Fibroblast of the aortic adventitia (primary cell): ENCODE measurements at places on chromosomes 7 and 10. TPM values are rescaled to one million over a fixed set of nuclear protein-coding genes. Genes with fewer than 3 reads are reported as not detected.

NPFFR1 gene
- not detected in 2 replicates for total RNA-seq

TBXAS1 gene
- total RNA-seq, result 2.4 and 2.6 TPM in 2 replicates

RADIL gene
- 0.25 and 1.4 TPM in 2 replicates for total RNA-seq

CALHM1 gene
- not detected in 2 replicates for total RNA-seq

KRIT1 gene
- 53.1 and 318 TPM in 2 replicates for total RNA-seq

TMEM176A gene
- not detected in 2 replicates for total RNA-seq

PPIA gene
- total RNA-seq, result 1,562 and 2,915 TPM in 2 replicates

HSPB1 gene
- 91.8 and 128 TPM in 2 replicates for total RNA-seq

DCLRE1C gene
- total RNA-seq, result 8.9 and 17.7 TPM in 2 replicates

UCMA gene
- not detected in 2 replicates for total RNA-seq

HIBADH gene
- 58.1 and 126 TPM in 2 replicates for total RNA-seq

UPP1 gene
- 3.5 and 12.4 TPM in 2 replicates for total RNA-seq

CCL24 gene
- not detected in 2 replicates for total RNA-seq

POP7 gene
- 17.8 and 32.4 TPM in 2 replicates for total RNA-seq

ABCB4 gene
- total RNA-seq, result 0.81 TPM in 1 of 2 replicates, not detected in the other

WDR91 gene
- 6.5 and 15.4 TPM in 2 replicates for total RNA-seq

LMBR1 gene
- total RNA-seq, result 45.3 and 63.2 TPM in 2 replicates

ABCA13 gene
- total RNA-seq, result 0.54 TPM in 1 of 2 replicates, not detected in the other

UFSP1 gene
- total RNA-seq, result 2.2 and 3.3 TPM in 2 replicates

TM9SF3 gene
- total RNA-seq, result 73.8 and 120 TPM in 2 replicates

PRSS37 gene
- not detected in 2 replicates for total RNA-seq

ERVW-1 gene
- total RNA-seq, result not detected in 2 replicates

TDRD1 gene
- total RNA-seq, result 0.25 and 0.45 TPM in 2 replicates

MYH16 gene
- not detected in 2 replicates for total RNA-seq

VCL gene
- total RNA-seq, result 148 and 176 TPM in 2 replicates

INSIG1 gene
- total RNA-seq, result 79.6 and 313 TPM in 2 replicates

ECHDC3 gene
- 0.98 and 1.2 TPM in 2 replicates for total RNA-seq

GBX1 gene
- total RNA-seq, result not detected in 2 replicates

MMP21 gene
- total RNA-seq, result 0.09 TPM in 1 of 2 replicates, not detected in the other

PNLIPRP3 gene
- total RNA-seq, result not detected in 2 replicates

SPDYE5 gene
- 0.09 TPM in 1 of 2 replicates, not detected in the other for total RNA-seq

ZNF425 gene
- total RNA-seq, result 4.3 and 6.5 TPM in 2 replicates

SVOPL gene
- total RNA-seq, result not detected in 2 replicates

GLI3 gene
- 7.0 and 7.2 TPM in 2 replicates for total RNA-seq

MEOX2 gene
- 2.6 and 13.0 TPM in 2 replicates for total RNA-seq

SPDYE1 gene
- not detected in 2 replicates for total RNA-seq

OPN4 gene
- total RNA-seq, result not detected in 2 replicates

TMEM196 gene
- not detected in 2 replicates for total RNA-seq

ADARB2 gene
- not detected in 2 replicates for total RNA-seq

NYAP1 gene
- 0.81 and 5.6 TPM in 2 replicates for total RNA-seq
